Uterus (tissue), 4 donors: ENCODE measurements at places on chromosomes 5 and 9. TPM values are rescaled to one million over a fixed set of nuclear protein-coding genes. Genes with fewer than 3 reads are reported as not detected.

DNA sequence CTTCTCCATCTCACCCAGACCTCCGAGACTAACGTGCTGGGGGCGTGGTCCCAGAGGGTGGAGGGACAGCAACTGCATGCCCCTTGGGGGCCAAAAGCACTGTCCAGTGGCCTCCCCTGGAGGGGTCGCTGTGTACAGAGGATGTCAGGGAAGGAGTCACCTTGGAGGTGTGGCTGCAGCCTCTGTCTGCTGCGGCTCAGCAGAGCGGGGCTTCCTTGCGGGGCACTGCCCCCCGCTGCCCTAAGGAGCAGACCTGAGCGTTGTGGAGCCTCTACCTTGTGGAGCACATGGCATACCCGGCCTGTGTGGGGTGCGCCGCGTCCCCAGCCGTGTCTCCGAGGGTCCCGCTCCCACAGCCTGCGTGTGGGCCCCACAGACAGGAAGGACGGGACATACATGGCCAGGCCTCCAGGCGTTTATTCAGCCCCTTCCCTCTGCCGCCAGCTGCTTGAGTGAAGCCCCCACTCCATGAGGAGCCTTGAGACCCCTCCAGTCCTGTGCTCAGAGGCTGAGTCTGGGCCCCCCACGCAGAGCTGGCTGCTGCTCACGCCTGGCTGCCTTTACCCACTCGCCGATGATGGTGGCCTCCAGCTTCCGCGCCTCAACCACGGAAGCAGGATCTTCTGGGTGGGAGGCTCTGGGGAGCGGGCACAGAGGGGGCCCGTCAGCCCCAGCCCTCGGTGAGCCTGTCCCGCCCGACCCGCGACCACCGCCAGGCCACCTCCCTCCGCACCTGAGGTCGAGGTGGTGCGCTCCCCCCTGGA lies 4.2 kb downstream of the DPP7 start:
- no peak overlapping the region for H3K4me3 ChIP-seq
- no peak overlapping the region for H3K27ac ChIP-seq
- no peak for DNase-seq
- H3K4me1 ChIP-seq, result no peaks in the 10 kb centered on the region
- no peaks in the 10 kb centered on the region for H3K27me3 ChIP-seq
- H3K36me3 ChIP-seq, result no peaks in the 10 kb centered on the region

GRCh38 chr5:35651002-35651756 lies 33.5 kb downstream of the SPEF2 start:
- no peak overlapping the region for H3K4me3 ChIP-seq
- no peak for DNase-seq
- H3K4me1 ChIP-seq, result no peaks in the 10 kb centered on the region
- no peaks in the 10 kb centered on the region for H3K27me3 ChIP-seq
- no peaks in the 10 kb centered on the region for H3K36me3 ChIP-seq

- H3K36me3 ChIP-seq, result no peaks in the 10 kb centered on the region
- H3K27ac ChIP-seq, result no peak overlapping the region
- H3K4me3 ChIP-seq, result no peak overlapping the region
These were observed 116.0 kb downstream of the PSD2 start for GRCh38 chr5:139911425-139912120.

DNA sequence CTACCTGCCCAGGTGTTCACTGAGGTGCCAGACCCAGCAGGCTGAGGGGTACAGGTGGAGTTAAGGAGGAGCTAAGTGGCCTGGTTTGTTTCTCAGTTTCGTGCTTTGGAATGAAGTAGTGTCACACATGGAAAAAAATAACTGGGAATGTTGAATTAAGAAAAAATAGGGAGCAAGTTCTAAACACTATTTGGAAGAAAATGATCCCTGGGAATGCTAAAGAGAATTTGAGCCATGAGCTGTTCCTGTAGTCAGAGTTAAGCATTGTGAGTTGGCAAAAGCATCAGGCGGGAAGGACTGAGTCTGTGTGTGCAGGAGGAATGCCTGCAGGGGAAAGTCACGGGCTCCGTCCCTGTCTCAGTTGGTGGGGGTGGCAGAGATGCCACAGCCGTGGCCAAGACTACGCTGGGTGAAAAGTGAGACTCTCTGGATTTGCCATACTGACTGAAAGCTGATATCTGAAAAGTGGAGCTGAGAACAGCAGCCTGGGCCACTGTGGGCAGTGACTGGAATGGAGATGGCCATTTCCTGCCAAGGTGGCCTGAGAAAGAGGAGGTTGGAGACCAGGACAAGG lies 37.0 kb downstream of the SYK start:
- no peaks in the 10 kb centered on the region for H3K36me3 ChIP-seq
- H3K27me3 ChIP-seq, result no peaks in the 10 kb centered on the region
- DNase-seq, result no peak
- H3K4me1 ChIP-seq, result no peaks in the 10 kb centered on the region
- no peak overlapping the region for H3K4me3 ChIP-seq

DNA sequence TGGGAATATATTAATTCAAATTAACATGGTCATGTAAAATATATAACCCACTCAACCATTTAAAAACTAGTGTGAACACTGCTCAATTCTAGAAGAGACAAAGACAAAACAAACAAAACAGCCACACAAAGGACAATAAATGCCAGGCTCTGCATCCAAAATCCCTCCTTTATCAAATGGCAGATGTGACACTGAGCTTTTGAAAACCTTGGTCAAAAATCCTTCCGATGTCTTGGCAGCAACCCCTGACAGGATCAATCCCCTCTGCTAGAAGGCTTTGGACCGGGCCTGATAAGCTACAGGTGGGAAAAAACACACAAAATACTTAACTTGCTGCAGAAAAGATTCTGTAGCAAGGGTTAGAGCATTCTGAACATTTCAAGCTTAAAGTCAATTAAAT lies 61.5 kb downstream of the ZFR start:
- H3K4me1 ChIP-seq, result peaks cover 15% of the 10 kb centered on the region
- no peaks in the 10 kb centered on the region for H3K27me3 ChIP-seq
- H3K27ac ChIP-seq, result no peak overlapping the region
- H3K36me3 ChIP-seq, result no peaks in the 10 kb centered on the region

DNA sequence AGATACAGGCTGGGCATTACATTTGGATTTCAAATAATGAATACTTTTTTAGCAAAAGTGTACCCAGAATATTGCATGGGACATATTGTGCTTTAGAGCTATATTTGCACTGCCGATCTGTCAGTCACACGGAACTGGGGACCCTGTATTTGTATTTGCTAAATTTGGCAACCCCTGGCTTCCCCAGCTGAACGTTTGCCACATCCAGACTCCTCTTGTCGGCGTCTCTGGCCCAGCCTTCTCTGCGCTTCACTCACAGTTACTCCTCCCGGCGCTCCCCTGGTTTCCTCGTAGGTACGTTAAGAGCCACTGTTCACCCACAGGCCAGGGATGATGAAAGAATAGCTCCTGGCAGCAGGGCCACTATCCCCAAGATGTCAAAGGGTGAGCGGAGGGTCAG lies 58.7 kb downstream of the NSUN2 start:
- no peak overlapping the region for H3K27ac ChIP-seq
- no peak overlapping the region for H3K4me3 ChIP-seq
- no peak for DNase-seq
- H3K36me3 ChIP-seq, result no peaks in the 10 kb centered on the region
- no peaks in the 10 kb centered on the region for H3K4me1 ChIP-seq
- H3K27me3 ChIP-seq, result no peaks in the 10 kb centered on the region

- H3K27me3 ChIP-seq, result no peaks in the 10 kb centered on the region
- no peak for DNase-seq
- H3K4me1 ChIP-seq, result no peaks in the 10 kb centered on the region
- no peak overlapping the region for H3K4me3 ChIP-seq
- H3K36me3 ChIP-seq, result no peaks in the 10 kb centered on the region
These were observed 158.9 kb upstream of the PHYKPL start for GRCh38 chr5:178391480-178391879.

- H3K27me3 ChIP-seq, result no peaks in the 10 kb centered on the region
- H3K4me3 ChIP-seq, result no peak overlapping the region
These were observed 283.9 kb upstream of the ADAMTSL1 start for GRCh38 chr9:18189871-18190670.

DNA sequence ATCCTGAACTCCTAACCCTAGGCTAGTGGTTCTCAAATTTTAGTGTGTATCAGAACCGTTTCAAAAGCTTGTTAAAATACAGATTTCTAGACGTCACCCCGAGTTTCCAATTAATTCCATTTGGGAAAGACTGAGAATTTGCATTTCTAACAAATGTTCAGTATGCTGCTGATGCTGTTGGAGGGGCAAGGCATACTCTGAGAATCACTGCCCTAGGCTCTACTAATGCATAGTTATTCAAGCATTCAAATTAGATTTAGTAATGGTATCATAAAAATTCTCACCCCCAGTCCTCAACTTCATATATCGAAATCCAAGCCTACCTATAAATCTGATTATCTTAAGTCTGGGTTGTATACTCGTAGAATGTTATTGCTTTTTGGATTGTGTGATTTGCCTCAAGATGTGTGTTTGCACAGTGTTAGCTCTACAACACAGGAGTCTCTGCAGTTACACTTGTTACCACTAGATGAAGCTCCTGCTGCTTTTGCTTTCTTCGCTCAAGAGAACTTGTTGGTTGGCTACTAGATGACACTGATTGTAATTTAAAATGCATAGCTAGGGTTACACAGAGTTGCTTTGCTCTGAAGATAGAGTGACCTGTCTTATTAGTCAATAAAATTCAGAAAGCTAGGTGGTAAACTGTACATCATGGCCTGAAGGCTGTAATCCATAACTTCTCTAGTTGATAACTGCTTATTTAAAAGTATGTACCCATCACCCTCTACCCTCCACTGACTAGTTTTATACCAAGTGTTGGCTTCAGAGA lies 7.5 kb upstream of the ERAP2 start:
- no peak overlapping the region for H3K27ac ChIP-seq
- H3K4me1 ChIP-seq, result no peaks in the 10 kb centered on the region
- no peak overlapping the region for H3K4me3 ChIP-seq
- no peaks in the 10 kb centered on the region for H3K27me3 ChIP-seq
- H3K36me3 ChIP-seq, result no peaks in the 10 kb centered on the region
- no peak for DNase-seq

- no peak overlapping the region for H3K4me3 ChIP-seq
- H3K27me3 ChIP-seq, result no peaks in the 10 kb centered on the region
- no peak overlapping the region for H3K27ac ChIP-seq
- H3K36me3 ChIP-seq, result no peaks in the 10 kb centered on the region
These were observed 11.3 kb downstream of the TMEM250 start for GRCh38 chr9:136107155-136107952.

DNA sequence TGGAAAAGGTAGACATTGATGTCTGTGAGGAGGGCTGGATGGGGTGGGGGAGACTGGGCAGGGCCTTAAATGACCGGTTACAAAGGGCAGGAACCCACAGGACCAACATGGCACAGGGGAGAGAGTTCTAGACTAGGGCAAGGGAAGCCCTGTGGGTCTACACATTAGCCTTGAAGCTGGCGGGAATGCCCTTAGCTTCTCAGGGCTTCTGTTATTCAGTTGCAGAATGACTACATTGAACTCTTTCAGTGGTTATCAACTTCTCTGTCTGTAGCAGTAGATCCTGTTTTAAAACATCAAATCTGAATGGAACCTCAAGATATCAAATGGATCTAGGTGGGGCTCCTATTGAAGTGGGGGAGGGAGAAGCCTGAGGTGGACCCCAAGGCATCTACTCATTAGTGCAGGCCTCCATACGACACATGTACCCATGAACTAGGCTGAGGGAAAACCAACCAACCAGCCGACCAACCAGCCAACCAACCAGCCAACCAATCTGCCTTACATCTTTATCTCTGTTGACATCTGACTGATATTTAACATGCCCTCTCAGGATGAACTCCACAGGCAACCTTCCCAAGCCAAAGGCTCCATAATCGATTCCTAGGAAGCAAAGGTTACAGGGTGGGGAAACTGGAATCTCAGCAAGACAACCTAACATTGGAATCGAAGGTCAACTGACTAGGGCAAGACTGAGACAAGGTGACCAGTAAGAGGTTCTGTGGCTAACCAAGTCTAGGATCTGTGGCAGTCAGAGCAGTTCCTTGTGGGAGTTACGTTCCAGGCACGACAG lies 48.3 kb downstream of the DAP start:
- H3K4me3 ChIP-seq, result no peak overlapping the region
- no peaks in the 10 kb centered on the region for H3K4me1 ChIP-seq
- H3K36me3 ChIP-seq, result no peaks in the 10 kb centered on the region
- no peaks in the 10 kb centered on the region for H3K27me3 ChIP-seq
- DNase-seq, result no peak

DNA sequence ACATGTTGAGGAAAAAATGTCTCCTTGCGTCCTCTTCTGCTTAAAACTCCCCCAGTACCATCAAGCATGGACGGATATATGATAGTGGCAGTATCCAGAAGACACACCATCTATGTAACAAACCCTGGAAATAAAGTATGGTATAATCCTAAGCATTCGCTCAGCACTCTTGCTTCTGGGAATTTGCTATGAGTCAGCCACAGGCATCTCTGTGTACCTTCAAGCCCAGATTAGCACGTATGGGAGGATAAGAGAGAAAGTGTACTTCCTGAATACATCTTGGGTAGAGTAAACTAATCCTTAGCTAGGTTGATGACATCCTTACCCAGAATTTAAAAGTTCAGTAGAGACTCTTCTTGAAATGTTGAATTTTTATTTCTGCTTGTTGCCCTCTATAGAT lies 71.2 kb downstream of the GHR start:
- DNase-seq, result no peak
- no peak overlapping the region for H3K4me3 ChIP-seq
- H3K36me3 ChIP-seq, result no peaks in the 10 kb centered on the region
- H3K27ac ChIP-seq, result no peak overlapping the region
- H3K4me1 ChIP-seq, result no peaks in the 10 kb centered on the region

GRCh38 chr5:169279125-169279524 lies 21.8 kb downstream of the SLIT3 start:
- H3K27ac ChIP-seq, result no peak overlapping the region
- no peaks in the 10 kb centered on the region for H3K4me1 ChIP-seq
- DNase-seq, result no peak
- H3K4me3 ChIP-seq, result no peak overlapping the region

- peak; percentile 20 for DNase-seq
- no peaks in the 10 kb centered on the region for H3K27me3 ChIP-seq
- H3K4me1 ChIP-seq, result no peaks in the 10 kb centered on the region
These were observed 32.7 kb downstream of the FAM13B start for GRCh38 chr5:138000102-138000723.

The FOXD4L4 gene
- total RNA-seq, result 0.35 TPM

The NACC2 gene
- total RNA-seq, result 57.5 TPM

The WNT8A gene
- not detected for total RNA-seq

The NTRK2 gene
- 11.5 TPM for total RNA-seq

The LCP2 gene
- 19.1 TPM for total RNA-seq

The IRX1 gene
- total RNA-seq, result not detected

The SIGMAR1 gene
- total RNA-seq, result 52.3 TPM
